Activated CD8-positive, alpha-beta memory T cell treated with anti-CD3 and anti-CD28 coated beads for 1 hour (primary cell): ENCODE measurements at places on chromosomes 3 and 15.

- no peak for DNase-seq
Observed at GRCh38 chr3:127363171-127363570, 75.3 kb upstream of the PRR20G start.

GRCh38 chr3:38000242-38000916 lies 9.8 kb downstream of the VILL start:
- DNase-seq: no peak

DNA sequence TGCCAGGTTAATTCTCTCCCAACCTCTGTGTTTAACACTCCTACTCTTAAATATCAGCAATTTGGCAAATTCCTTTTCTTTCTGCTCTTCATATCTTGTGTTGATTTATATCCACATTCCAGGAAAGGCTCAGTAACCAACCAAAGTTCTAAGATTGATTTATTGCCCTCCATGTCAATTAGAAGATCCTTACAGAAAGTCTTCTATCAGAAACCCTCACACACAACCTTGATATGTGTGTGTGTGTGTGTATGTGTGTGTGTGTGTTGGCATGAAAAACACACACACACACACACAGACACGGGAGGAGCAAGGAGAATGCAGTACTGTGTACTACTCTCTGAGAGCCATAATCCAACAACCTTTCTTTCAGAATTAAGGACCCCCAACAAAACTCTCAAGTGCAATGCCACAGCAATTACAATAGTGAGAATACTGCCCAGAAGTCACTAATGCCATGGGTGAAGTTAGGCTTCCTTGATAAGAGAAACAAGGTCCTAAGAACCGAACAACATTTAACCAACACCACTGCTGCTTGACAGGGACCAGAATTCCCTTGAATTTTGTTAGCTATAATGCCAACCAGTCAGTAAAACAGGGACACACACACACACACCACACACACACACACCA lies 1.1 kb downstream of the LSAMP start:
- no peak for DNase-seq

DNA sequence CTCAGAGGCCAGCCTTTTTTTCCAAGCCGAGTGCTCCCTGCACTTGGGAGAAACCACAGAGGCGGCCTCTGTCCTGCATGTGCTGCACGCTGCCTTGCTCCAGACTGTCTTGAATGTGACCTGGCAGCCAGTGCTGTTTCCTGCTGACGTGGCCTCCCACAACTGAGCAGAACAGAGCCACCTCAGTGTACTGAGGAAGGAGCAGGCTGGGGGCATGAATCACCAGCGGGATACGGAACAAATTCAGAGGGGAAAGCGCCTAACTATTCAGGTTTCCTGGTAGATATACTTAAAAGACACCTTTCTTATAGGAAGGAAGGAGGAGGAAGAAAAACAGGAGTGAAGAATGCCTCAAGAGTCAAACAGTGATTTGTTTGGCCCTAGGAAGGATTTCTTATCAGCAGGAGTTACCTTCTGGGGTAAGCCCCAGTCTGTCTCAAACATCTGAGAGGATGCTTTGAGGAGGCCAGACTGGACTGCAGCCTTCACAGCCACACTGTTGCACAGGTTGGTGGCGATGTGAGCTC lies 114.0 kb downstream of the FNDC3B start:
- no peak for DNase-seq

- DNase-seq: no peak
Observed at GRCh38 chr3:27356976-27357375, 12.2 kb downstream of the NEK10 start.

- no peak for DNase-seq
Observed at GRCh38 chr3:52763466-52763865, 7.3 kb downstream of the NEK4 start.

GRCh38 chr3:37987751-37988179 lies 2.8 kb upstream of the VILL start:
- no peak for DNase-seq

- no peak for DNase-seq
Observed at GRCh38 chr3:151210676-151211381, 7.8 kb upstream of the GPR171 start.

- no peak for DNase-seq
Observed at GRCh38 chr3:33426068-33426467, 14.1 kb downstream of the UBP1 start.
